ENCODE measurements at places on chromosomes 2 and 18. TPM values are rescaled to one million over a fixed set of nuclear protein-coding genes. Genes with fewer than 3 reads are reported as not detected.
A peak's percentile ranks its signal among the peaks of the same experiment; 100 is the strongest.

The RAB6C gene
- 0.04 TPM for polyA plus RNA-seq

The GAREM2 gene
- 0.39 TPM for polyA plus RNA-seq

The B3GNT7 gene
- 0.03 TPM for polyA plus RNA-seq

The CD8B gene
- polyA plus RNA-seq, result 0.12 TPM

The PRKCE gene
- polyA plus RNA-seq, result 4.4 TPM

GRCh38 chr2:235105821-235106359 lies 154.1 kb downstream of the SH3BP4 start:
- no peak for DNase-seq

DNA sequence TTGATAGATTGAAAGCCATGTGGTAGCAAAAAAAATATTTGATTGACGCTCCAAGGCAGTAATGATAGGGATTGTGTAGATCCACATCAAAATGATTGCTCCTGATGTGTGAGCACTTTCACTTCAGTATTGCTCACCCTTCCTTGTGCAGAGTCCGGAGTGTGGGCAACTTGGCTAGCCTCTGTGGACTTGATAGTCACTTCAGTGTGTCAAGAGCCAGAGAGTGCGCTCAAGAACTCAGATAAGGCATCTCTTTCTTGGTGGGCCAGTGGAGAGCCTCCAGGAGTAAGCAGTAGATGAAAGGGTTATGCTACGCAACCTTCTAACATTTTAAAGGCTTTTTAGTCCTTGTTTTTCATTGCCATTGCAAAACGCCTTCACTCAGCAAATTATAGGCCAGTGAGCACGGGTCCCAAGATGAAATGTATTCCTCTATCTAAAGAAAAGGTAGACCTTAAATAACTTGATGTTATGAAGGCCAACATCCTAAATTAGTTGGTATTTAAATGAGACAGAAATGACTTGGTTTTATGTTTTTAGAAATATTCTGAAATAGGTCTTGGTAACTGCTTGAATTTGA lies 84.4 kb downstream of the MEIS1 start:
- DNase-seq, result no peak

DNA sequence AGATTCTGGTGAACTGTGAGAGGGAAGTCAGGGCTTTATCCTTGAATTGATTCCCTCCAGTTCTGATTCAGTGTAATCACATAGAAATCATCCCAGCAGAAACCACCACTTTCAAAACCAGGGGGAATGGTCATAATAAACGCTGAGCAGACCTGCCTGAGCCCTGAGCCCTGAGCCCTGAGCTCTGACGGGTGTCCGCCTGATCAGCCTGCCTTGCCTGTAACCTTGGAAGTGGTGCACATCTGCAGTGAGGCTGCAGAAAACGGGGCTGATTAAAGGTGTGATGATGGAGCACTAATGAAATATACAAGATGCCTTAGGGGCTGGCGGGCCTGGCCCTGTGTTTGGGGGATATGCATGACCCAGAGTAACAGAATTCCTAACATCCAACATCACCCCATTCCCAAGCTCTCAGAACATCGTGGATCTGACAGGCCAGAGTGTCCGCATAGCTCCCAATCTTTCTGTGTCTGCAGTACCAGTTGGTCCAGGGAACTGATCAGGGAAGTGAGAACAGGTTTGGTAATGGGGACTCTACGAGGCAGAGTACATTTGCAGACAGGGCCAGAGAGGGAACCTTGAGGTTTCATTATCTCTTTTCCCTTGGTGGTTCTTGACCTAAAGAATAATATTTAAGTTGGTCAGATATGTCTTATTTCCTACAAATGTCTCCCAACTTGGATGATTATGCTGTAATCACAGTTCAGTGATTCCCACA lies 37.8 kb downstream of the KCTD18 start:
- DNase-seq, result no peak

GRCh38 chr2:9690716-9691498 lies 60.1 kb upstream of the YWHAQ start:
- DNase-seq, result no peak

GRCh38 chr2:63840081-63840784 lies 1.5 kb upstream of the UGP2 start:
- no peak for DNase-seq

GRCh38 chr18:31241900-31242409 lies 76.0 kb upstream of the DSG1 start:
- no peak for DNase-seq

- DNase-seq, result no peak
These were observed 8.1 kb upstream of the MTX2 start for GRCh38 chr2:176261136-176261535.

GRCh38 chr2:192060161-192060560 lies 134.6 kb downstream of the TMEFF2 start:
- DNase-seq, result no peak

DNA sequence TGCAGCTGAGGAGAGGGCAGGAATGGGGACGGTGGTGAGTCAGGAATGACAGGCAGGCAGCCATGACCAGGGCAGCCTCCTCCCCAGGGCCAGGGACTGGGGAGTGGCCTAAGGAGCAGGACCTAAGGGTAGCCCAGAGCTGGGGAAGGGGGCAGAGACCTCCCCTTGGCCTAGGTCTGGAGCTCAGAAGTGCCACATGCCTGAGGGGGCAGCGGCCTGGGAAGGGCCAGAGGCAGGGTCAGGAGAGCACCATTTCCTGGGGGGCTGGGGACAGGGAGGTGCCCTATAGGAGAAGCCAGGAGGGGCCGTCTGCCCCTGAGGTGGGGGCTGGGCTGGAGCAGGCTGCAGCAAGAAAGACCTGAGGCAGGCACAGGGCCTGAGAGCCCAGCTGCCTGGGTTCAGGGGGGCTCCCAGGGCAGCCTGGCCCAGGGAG lies 20.9 kb downstream of the CFLAR start:
- DNase-seq, result no peak

GRCh38 chr2:129585760-129586159 lies 393.7 kb upstream of the RAB6C start:
- DNase-seq, result no peak

GRCh38 chr18:43970656-43971055 lies 693.4 kb upstream of the SYT4 start:
- DNase-seq, result no peak

GRCh38 chr2:160200921-160201320 lies 849 bp upstream of the ITGB6 start:
- DNase-seq, result no peak

GRCh38 chr2:134564549-134564948 lies 154.3 kb downstream of the TMEM163 start:
- no peak for DNase-seq

DNA sequence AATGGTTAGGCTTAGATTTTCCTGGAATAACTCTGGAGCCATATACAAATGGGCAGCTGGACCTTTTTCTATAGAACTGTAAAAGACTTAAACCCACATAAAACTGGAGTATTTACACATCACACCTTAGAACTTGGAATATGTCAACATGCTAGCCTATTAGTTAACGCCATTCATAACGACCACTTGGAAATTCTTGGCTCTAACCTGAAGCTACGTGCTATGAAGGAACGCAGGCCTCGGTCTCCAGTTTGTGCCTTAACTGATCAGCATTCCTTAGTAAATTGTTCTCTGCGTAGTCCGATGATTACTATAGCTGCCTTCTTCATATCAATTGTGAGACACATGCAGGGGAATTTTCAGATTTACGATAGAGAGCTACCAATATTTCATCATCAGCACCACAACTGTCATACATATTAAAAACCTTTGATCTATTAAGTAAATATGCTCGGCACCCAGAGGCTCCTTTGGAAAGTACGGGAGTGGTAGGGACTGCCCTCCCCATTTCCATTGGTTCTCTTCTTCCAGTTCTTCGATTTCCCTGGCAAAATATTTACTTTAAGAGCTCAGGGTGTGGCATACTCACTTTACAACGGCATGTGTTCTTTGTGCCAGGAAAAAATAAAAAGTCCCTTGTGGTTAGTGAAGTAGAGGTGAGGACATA lies 17.5 kb upstream of the CCL20 start:
- DNase-seq, result no peak

DNA sequence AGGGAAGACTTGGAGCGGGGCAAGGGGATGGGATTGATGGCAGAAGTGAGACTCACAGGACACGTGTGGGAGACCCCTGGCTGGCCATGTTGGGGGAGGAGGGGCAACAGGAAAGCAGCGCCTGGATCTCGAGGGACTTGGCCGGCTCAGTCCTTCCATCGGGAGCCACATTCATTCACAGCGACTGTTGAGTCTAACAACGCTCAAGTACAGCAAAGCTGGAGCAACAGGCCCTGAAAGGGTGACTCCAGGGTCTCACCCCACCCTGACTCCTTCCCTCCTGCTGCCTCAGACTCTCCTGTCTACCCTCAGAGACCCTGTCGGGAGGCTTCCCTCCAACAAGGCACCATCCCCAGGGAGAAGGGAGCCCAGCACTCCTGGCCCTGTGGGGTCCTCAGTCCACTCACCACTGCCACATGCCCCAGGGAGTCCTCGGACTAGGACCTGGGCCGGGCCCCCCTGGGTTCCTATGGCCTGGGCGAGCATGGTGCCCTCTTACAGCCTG lies 14.8 kb upstream of the ALPI start:
- peak; percentile 34 for DNase-seq

DNA sequence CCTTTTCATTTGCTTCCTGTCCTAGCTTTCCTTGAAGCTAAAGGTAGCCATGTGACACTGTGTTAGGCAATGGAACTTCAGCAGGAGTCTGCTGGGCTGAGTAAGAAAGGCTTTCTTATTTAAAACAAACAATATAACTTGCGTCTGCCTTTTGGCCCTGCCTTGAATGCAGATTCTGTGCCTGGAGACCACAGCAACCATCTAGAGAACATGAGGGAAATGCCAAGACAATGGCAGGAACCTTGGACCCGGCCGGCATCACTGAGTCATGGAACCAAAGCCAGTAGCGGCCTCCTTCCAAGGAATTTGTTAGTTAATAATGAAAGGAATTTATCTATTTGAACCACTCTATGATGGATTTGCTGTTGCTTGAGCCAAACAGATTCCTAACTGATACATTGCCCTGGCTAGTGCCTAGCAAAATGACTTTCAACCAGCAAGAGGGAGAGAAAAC lies 207.5 kb upstream of the EPHA4 start:
- DNase-seq, result peak; percentile 37

GRCh38 chr2:85009019-85009618 lies 38.2 kb downstream of the KCMF1 start:
- DNase-seq, result no peak

DNA sequence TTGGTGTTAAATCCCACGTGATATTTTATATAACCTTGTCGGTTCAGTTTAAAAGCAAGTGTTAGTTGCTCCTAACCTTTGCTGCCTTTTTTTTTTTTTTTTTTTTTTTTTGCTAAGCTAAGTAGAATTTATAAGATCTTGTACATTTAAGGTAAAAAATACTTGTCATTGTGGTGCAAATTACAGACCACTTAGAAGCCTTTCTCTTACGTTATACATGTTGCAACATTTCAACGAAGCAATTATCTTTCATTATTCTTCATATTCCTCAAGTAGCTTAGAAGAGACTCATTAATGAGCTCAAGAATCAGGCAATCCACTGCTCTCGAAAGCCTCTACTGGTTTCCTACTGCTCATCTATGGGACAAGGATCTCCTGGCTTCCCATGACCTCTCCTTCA lies 14.9 kb upstream of the IL1RL2 start:
- no peak for DNase-seq

- no peak for DNase-seq
These were observed 347.8 kb upstream of the GULP1 start for GRCh38 chr2:187943772-187944369.

Data from psoas muscle (tissue), 8 donors.